Pulmonary artery endothelial cell (primary cell): ENCODE measurements at places on chromosomes 4 and X. TPM values are rescaled to one million over a fixed set of nuclear protein-coding genes. Genes with fewer than 3 reads are reported as not detected.
A peak's percentile ranks its signal among the peaks of the same experiment; 100 is the strongest.

GRCh38 chr4:94506822-94507221 is 55.1 kb downstream of the PDLIM5 start:
- DNase-seq: no peak

DNA sequence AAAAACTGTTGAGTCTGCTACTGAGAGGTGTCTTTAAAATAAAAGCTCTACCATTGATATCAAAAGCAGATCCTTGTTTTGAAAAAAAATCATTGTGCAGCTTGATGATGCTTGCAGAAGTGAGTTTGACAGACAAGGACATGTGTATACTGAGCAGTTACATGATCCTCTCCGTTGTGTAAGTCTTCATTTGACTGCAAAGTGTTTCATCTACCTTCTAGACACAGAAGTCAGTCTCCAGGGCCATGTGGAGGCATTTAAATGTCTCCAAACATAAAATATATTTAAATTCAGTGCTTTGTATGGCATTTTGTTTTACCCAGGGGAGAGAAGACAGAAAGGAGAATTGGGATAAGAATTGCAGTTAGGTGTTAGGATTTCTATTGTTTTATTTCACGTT is 107.8 kb upstream of the MYOZ2 start:
- DNase-seq: no peak

- DNase-seq: no peak
These were observed 25.3 kb downstream of the STIM2 start for GRCh38 chr4:26885912-26886274.

DNA sequence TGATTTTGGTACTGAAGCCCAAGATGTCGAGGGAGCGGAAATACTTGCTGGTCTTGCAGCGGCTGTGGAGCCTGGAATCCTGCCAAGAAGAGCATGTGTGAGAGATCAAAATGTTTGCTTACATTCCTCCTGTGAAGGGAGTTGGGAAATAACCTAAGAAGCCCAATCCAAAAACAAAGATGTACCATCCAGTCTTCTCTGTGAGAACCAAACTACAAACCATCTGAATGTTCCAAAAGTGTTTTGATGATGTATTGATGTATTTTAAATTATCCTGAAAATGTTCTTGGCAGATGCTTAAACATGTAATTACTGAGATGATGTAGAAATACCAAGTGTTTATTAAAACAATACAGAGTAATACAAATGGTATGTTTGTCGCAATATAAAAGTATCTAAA is 10.1 kb upstream of the ADH1A start:
- no peak for DNase-seq

GRCh38 chr4:101792056-101792590 is 1.6 kb downstream of the BANK1 start:
- DNase-seq: no peak

DNA sequence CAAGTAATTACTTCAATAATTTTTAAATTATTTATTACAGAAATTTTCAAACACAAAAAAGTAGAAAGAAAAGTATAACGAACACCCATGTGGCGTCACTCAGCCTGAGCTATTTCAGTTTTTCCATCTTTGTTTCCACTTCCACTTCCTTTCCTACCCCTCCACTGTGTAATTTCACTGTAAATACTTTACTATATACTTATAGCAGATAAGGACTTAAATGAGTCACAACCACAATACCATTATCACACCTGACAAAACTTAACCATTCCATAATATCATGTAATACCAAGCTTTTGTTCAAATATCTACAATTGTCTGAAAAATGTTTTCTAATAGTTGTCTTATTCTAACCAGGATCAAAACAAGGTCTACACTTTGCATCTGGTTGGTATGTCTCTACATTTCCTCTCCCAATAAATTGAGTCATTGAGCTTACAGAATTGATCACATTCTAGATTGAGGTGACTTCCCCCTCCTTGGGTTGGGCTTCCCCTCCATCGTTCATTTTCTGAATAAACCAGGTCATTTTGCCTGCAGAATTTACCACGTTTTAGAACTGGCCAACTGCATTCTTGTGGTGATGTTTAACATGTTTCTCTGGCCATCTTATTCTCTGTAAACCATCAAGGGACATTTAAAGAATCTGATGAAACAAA is 48.7 kb downstream of the ATP10D start:
- DNase-seq: no peak

DNA sequence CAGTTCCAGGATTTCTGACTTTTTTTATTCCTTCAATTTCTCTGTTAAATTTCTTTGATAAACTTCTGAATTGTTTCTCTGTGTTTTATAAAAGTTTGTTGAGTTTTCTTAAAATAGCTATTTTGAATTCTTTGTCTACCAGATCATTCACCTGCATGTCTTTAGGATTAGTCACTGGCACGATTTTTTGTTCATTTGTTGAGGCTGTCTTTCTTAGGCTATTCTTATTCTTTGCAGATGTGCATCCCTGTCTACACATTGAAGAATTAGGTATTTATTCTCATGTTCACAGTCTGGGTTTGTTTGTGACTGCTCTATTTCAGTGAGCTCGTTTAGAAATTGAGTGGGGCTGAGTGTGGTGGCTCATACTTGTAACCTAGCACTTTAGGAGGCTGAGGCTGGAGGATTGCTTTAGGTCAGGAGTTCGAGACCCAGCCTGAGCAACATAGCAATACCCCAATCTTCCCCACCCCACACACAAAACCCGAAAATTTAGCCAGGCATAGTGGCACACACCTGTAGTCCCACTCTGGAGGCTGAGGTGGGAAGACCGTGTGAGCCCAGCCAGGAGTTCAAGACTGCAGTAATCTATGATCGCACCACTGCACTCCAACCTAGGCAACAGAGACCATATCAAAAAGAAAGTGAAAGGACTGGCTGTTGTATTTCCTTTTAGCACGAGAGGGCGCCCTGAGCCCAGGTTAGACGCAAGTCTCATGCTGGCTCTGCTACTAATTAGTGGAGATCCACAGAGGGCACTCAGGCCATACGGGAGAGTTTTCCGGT is 42.0 kb downstream of the F8 start:
- no peak for DNase-seq

- no peak for DNase-seq
These were observed 7.1 kb downstream of the RASL11B start for GRCh38 chr4:52869196-52869595.

- no peak for DNase-seq
These were observed 11.5 kb upstream of the CHST7 start for GRCh38 chrX:46561824-46562657.

- no peak for DNase-seq
These were observed 334.7 kb upstream of the NR3C2 start for GRCh38 chr4:148776941-148777340.

DNA sequence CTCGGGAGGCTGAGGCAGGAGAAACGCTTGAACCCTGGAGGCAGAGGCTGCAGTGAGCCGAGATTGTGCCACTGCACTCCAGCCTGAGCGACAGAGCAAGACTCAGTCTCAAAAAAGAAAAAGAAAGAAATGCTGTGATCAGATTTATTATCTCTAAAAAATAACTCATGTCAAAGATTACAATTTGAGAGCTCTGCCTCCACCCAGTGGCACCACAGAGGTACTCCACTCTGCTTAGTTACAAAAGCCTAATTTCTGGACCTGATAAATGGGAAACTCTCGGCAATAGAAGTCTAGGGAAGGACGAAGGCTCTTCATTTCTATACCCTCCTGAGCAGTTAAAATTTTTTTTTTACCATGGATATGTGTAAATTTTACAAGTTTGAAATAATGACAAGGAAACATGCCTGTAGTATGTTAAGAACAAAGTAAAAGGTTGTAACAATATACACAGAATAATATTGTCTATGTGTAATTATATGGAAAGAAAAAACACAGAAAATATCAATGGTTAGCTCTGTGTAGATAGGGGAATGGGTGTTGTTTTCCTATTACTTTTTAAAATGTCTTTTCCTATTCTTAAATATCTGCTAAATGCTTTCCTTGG is 149.8 kb downstream of the STIM2 start:
- peak; percentile 35 for DNase-seq

DNA sequence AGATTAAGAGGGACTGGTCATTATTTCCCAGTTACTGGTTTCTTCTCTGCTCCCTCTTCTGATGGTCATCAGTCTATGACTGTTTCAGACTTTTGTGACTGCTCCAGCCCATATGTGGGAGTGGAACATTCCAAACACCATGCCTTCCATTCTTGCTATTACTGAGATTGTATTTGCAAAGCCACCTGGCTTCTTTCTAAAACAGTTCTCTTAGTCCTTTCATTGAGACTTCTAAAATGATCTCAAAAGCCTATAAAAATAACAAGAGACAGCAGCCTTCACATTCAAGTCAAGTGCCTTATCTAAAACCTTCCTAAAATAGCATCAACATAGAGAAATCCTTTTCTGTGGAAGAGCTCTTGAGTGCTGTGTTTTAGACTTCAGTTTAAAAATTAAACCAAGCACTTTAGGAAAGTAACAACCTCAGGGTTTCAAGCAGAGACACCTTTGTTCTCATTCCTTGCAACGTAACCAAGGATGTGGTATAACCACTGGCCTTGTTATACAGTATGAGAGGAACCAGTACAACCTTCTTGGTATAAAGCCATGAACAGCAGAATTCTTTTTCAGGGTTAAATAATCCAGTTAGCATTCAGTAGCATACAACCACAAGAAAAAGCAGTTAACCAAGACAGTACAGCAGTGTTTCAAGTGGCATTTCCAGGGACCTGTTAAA is 97.1 kb downstream of the NFKB1 start:
- no peak for DNase-seq

DNA sequence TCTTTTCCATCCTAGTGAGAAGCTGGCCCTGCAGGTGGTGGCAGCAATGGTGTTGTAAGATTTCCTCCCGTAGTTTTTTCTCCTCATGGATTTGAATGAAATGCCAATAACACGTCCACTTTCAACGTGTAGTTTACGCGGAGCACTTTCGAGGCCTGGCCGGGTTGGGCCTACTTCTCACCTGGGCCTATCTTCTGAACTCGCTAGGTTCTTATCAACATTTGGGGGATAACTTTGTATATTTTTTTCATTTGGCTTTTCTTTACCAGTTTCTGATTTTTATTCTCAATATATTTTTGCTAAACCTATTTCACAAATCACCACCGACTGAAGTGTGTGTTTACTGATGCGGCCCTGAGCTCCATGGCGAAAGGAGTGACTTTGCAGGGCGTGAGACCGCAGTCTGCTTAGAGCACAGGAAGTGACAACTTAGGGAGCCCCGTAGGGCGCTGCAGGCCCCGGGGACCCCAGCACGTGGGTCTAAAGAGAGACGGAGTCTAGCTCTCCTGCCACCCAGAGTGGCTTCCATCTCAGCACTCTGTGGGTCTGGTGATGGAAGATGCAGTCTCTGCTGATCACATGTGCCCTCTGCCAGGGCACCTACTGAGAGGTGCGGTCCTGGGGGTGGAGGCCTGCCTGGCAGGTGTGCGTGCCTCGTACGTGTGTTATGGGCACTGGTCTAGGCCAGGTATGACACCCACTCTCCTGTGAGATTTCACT is 29.1 kb downstream of the NELFA start:
- DNase-seq: no peak

GRCh38 chrX:76850851-76851250 is 423.3 kb downstream of the MAGEE1 start:
- DNase-seq: no peak

The RTL9 gene
- total RNA-seq: not detected in 2 replicates

The NAP1L3 gene
- 0.11 and 0.13 TPM in 2 replicates for total RNA-seq

The STOX2 gene
- total RNA-seq: 0.07 and 0.14 TPM in 2 replicates

The HS6ST2 gene
- total RNA-seq: 0.04 and 0.07 TPM in 2 replicates

The RHOXF2B gene
- not detected in 2 replicates for total RNA-seq

The SLC2A9 gene
- total RNA-seq: 0.92 and 1.1 TPM in 2 replicates
